ENCODE measurements at places on chromosomes 2 and 18.

GRCh38 chr2:212147921-212148513, 390.6 kb downstream of the ERBB4 start:
- DNase-seq, result no peak

DNA sequence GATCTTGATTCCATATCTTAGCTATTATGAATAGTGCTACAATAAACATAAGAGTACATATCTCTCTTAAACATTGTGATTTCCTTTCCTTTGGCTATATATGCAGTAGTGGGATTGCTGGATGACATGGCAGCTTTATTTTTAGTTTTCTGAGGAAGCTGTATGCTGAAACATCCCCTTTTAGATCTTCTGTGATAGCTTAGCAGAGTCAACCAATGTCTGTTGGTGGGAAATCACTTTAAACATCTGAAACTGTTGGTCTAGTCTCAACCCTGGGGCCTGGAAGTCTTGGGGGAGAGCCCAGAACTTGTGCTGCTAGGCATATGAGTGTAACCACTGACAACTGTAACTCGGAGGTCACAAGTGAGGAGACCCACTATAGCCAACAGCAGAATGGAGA, 378.6 kb upstream of the SLC14A2 start:
- no peak for DNase-seq

DNA sequence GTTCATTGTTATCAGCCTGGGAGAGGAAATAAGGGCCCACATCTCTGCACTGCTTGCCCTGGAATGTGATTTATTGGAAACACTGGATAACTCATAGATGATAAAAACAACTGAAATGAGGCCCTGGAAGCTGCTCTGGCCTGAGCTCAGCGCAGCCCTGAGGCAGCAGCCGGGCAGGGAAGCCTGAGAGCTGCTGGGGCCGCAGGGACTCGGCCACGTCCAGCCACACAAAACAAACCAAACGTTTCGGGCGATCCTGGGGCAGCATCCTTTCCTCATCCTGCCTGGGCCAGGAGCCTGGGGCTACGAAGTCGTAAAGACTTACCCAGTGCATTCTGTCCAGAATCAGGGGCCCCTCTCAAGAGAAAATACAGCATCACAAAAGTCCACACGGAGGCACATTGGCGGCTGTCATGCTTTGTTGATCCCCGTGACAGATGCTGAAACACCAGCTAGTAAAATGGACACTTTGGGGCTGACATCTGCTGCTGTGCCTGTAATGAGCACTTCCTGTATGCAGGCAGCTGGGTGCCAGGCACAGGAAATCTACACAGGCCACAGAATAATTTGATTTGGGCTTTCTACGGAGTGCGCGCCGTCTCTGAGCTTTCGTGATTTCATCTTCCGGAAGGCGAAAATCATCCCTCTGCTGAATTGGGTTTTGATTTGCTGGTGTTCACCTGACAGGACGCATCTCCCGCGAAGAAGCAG, 250.6 kb downstream of the EIPR1 start:
- peak; percentile 10 for DNase-seq

GRCh38 chr18:37487400-37487867, 78.2 kb downstream of the CELF4 start:
- DNase-seq, result no peak

DNA sequence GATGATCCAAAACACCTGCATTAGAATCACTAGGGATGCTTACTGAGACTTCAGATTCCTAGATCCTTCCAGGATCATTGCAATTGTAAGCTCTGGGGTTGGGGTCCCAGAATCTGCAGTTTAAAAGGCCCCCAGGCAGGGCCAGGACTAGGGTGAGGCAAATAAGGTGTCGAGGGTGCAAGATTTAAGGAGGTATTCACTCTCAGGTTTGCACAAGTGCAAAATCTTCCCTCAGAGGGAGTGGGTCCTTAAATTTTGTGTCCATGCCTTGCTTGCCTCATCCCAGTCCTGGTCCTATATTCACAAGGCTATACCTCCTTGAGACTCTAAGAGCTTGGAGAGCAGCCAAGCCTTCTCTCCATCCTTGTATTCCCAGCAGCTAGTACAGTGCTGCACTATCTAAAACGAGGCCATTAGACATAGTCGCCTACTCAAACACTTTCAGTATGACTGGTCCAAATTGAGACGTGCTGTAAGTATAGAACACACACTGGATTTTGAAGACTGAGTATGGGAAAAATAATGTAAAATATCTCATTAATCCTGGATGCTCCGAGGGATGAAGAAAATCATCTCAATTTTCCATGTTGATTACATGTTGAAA, 31.6 kb upstream of the MREG start:
- no peak for DNase-seq

DNA sequence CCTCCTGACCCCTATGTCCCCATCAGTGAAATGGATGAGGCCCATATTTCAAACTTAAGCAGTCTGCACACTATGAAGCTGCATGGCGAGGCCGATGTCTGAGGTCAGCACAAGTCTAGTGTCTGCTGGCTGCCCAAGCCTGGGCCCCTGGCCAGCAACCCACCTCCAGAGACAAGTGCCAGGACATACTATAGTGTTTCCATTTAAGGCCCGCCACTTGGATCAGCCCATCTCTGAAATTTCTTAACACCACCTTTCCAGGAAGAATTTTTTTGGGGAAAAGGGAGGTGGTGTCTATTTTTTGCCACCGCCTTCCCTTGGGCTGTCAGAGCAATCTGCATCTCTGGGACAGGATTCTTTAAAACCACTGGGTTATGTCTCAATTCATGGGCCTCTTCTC, 1.8 kb downstream of the ACVR1 start:
- no peak for DNase-seq

DNA sequence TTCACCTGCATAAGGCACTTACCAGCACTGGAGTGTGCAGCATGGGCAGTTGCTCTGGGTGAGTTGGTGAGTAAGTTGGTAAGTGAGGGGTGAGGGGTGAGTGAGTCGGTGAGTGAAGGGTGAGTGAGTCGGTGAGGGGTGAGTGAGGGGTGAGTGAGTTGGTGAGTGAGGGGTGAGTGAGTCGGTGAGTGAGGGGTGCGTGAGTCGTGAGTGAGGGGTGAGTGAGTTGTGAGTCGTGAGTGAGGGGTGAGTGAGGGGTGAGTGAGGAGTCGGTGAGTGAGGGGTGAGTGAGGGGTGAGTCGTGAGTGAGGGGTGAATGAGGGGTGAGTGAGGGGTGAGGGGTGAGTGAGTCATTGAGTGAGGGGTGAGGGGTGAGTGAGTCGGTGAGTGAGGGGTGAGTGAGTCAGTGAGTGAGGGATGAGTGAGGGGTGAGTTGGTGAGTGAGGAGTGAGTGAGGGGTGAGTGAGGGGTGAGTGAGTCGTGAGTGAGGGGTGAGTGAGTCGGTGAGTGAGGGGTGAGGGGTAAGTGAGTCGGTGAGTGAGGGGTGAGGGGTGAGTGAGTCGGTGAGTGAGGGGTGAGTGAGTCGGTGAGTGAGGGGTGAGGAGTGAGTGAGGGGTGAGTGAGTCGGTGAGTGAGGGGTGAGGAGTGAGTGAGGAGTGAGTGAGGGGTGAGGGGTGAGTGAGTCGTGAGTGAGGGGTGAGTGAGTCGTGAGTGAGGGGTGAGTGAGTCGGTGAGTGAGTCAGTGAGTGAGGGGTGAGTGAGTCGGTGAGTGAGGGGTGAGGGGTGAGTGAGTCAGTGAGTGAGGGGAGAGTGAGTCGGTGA, 17.1 kb downstream of the THAP4 start:
- DNase-seq, result no peak

GRCh38 chr2:171410101-171410500, 23.7 kb downstream of the METTL8 start:
- DNase-seq, result no peak

GRCh38 chr2:101688261-101688660, 9.2 kb upstream of the MAP4K4 start:
- no peak for DNase-seq

- no peak for DNase-seq
These were observed 83.3 kb upstream of the TANK start for GRCh38 chr2:161076936-161077335.

DNA sequence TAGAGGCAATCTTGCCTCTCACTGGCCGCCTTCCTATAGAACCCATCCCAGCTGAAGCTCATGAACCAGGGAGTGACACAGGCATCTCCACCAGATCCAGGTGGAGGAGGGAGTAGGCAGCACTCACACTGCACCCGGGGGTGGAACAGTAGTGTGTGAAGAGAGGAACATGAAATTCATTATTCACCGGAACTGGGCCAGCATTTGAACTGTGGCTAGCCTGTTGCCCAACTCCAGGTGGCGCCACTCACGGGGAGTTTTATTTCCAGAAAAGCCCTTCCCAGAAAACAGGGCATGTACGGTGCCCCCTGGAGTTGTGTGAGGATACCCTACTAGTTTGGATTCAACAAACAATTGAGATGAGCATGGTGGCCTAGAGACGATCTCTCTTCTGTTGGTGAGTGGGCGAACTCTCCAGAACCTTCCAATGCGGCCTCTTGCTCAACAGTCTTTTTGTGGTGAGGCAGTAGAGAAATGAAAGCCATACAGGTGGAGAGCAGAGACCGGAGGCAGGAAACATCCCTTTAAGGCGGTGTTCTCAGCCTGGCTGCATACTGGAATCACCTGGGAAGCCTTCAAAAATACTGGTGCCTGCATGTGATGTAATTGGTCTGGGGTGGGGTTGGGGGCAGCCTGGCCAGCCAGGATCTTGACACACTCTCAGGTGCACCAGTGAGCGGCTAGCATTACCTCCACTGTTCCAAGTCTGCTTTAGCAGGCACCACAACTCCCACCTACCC, 73.5 kb upstream of the NEDD4L start:
- peak; percentile 5 for DNase-seq

DNA sequence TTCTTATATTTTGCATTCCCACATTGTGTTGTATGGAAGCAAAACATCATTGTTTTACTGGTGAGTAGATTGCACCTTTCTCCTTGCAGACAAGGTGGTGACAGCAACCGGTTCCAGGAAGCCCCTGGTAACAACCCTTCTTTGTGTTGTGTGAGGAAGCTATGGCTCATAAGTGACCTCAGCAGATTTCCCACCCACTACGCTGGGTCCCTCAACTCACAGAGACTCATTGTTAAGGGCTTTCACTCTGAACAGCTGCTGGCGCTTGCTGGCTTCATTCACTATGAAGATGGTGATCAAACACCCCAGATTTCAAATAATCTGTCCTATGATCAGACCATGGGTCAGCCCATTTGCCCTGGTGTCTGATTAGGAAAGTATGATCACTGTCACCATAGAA, 53.4 kb downstream of the WIPF1 start:
- DNase-seq, result no peak

- DNase-seq, result no peak
These were observed 104.0 kb upstream of the MGAT5 start for GRCh38 chr2:134149904-134150303.

- no peak for DNase-seq
These were observed 414.9 kb downstream of the CDH2 start for GRCh38 chr18:27762054-27762453.

- DNase-seq, result no peak
These were observed 246.8 kb upstream of the RASGRP3 start for GRCh38 chr2:33229646-33230045.

DNA sequence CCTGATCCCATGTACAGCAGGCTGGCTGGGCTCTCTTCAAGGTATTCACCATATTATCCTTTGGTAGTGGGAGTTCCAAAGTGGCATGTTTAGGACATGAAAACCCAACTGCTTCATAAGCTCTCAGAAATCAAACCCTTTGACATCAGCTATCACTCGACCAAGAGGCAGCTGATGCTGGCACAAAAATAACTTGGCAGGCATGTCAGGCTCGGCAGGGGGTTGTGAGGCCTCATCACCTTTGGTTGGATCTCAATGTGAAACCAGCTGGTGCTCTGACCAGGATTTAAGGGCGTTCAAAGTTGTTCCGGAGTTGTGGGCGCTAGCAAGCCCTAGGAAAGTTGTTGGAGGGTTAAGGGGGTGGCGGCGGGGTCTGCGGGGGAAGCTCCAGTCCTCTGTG, 171.9 kb downstream of the FHOD3 start:
- no peak for DNase-seq

GRCh38 chr2:207681431-207681830, 30.0 kb upstream of the CCNYL1 start:
- no peak for DNase-seq

DNA sequence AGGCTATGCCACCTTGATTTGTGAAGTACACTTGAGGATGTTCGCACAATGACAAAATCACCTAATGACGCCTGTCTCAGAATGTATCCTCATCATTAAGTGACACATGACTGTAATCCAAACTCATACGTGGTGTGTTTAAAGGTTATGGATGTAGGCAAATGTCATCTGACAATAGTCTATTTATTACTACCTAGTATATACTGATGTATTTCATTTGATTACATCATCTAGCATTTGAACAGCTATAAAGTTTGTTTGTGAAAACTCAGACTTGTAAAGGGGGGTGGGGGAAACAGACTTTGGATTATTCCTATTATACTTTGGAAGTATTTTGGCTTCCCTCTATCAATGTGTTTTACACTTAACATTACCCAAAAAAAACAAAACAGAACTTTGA, 129.9 kb downstream of the TANC1 start:
- DNase-seq, result no peak

- DNase-seq, result no peak
These were observed 150.4 kb upstream of the ITGA4 start for GRCh38 chr2:181306785-181307184.

- DNase-seq, result no peak
These were observed 7.2 kb upstream of the DAW1 start for GRCh38 chr2:227864161-227864756.

- no peak for DNase-seq
These were observed 336.5 kb upstream of the SLC39A10 start for GRCh38 chr2:195320413-195320973.

DNA sequence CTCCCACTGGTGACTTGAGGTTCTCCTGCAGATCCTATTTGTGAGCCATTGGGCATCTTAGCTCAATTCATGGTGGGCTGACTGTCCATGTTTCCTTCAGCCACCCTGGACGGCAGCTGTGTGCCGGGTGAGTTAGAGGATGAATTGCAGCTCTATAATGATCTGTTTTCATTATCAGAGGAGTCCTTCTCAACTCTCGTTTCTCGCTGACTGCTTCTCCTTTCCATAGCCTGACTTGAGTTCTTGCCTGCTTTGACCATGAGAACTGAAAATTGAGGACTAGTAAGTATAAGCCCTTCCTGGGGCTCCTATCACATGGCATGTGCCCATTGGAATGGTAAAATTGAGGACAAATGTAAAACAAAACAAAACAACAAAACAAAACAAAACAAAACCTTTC, 121.8 kb downstream of the CDC42EP3 start:
- DNase-seq, result no peak

GRCh38 chr2:3294493-3294892, 83.1 kb downstream of the EIPR1 start:
- DNase-seq, result no peak

DNA sequence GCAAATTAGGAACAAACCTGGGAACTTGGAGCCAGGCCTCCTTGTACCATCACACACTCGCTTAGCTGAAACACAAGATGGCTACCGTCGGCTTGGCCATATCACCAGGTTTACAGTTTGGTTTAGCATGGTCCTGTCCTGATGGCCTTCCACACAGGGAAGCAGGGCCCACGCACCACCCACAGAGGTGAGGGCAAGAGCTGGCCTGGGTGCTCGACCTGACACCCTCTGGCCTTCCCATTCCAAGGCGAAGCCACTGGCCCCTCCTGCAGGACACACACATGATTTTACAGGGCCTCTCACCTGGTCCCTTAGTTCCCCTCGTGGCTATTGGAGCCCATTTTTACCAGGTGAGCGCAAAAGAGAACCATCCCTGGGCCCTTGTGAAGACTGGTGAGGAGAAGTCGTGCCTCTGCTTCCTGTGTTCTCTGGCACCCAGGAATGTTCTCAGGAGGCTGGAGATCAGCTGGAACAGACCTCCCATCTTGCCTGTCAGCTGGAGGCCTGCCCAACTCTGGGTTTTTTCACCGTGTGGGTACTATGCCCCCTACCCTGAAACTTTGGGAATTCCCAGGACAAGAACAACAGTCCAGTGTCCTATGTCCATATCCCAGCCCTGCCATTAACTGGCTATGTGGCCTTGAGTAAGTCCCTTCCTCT, 53.0 kb upstream of the FOSL2 start:
- DNase-seq, result no peak

Data from CD4-positive, alpha-beta T cell treated with Interleukin-6 for 4 hours (primary cell).